ENCODE measurements at places on chromosomes 13 and 19.

DNA sequence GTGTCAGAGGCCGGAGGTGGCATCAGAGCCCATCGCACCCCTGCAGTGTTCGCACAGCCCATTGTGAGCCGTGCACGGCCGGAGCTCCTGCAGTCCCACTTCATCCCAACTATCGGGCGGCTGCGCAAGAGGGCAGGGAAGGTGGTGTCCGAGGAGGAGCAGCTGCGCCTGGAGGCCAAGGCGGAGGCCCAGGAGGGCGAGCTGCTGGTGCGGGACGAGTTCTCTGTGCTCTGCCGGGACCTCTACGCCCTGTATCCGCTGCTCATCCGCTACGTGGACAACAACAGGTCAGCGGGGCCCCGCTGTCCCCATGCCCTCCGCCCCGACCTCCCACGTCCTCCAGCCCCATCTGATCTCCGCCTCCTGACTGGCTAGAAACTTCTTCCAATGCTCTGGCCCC, 85.7 kb downstream of the RYR1 start:
- DNase-seq, result no peak

GRCh38 chr19:15072930-15073647, 8.9 kb upstream of the OR1I1 start:
- no peak for DNase-seq

GRCh38 chr19:12774588-12775555, at the start of gene HOOK2:
TSS of gene HOOK2 (minus strand) at chr19:12775552. CDS start at chr19:12775449, 103 bp downstream.
- DNase-seq, result no peak

- DNase-seq, result no peak
Observed at GRCh38 chr13:64505336-64505910, 2724.7 kb downstream of the PCDH9 start.

DNA sequence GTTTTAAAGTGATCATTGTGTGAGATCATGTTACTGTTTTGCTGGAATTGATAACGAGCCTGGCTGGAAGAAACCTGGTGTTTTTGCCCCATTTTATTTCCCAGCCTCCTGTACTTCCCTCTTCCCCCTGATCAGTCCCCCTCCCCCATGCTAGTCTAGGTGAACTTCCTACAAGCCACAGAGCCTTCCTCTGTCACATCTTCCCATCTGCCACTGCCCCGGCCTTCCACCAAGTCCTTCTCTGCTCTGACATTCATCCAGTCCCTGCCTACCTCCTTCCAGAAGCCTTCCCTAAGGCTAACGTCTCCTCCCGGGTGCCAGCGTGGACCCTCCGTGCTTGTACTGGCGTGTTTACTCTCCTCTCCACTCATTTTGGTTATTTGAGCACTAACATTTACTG, 14.3 kb downstream of the FARP1 start:
- DNase-seq, result no peak

DNA sequence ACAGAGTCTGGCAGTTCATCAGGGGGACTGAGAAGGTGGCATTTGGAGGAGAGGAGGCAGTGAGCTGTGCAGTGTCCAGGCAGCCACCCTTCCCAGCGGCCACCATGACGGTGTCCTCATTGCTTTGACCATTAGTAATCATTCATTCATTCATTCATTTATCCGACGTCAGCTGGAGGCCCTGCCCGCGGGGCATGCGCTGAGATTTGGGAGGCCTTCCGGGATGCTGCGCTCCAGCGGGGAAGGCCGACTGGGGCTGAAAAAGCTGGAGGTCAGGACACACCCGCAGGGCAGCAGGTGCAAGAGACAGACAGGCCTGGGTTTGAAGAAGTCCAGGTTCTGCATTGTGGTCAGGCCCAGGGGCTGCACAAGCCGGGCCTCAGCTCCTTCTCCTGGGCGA, 8.9 kb downstream of the TTYH1 start:
- no peak for DNase-seq

- no peak for DNase-seq
Observed at GRCh38 chr13:50529154-50529882, 314.2 kb downstream of the DLEU7 start.

- no peak for DNase-seq
Observed at GRCh38 chr13:38826182-38826813, 139.4 kb downstream of the FREM2 start.

GRCh38 chr13:113802090-113802531, 43.1 kb downstream of the TMEM255B start:
- peak; percentile 59 for DNase-seq

- DNase-seq, result no peak
Observed at GRCh38 chr13:23703246-23703860, 133.1 kb downstream of the TNFRSF19 start.

GRCh38 chr13:90420683-90421082, 926.8 kb upstream of the MIR17HG start:
- DNase-seq, result no peak

DNA sequence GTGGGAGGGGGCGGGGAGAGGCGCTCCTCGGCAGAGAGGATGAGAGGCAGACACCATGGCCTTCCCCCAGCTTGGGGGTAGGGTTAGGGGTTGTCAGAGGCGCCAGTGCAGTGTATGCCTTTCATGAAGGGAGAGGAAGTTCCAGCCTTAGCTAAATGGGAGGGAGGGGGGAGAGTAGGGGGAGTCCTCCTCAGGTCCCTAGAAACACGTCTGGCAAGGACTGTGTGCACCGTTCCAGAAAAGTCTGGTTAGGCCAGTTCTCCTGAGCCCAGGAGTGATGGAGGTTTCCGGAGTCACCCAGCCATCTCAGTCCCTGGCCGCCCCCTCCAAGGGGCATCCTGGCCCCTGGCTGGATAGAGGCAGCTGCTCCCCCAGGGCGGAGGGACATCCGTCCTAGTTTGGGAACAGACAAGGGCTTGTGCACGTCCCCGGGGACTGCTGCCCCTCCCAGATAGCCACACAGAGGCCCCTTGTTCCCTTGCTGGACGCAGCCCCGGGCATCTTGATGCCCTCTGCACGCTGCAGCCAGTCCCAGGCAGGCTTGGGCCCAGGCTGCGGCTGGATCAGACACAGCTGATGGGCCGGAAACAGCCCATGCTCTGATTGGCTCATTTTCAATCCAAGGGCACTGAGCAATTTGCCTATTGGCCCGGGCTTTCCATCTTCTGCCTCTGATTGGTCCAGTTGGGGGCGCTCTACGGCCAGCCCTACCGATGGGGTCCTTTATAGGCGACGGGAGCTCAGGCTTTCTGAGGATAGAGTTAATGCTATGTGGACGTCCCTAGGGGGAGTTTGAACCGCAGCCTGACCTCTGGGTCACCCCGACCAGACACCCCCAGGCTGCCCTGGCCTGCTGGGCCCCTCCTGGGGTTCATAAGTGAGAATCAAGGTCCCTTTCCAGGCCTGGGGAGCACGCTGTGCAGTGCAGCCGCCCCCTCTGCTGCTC, 3.8 kb downstream of the S1PR2 start:
- DNase-seq, result no peak

GRCh38 chr19:17944301-17944700, 11.5 kb downstream of the CCDC124 start:
- no peak for DNase-seq

- DNase-seq, result no peak
Observed at GRCh38 chr13:73467125-73467524, 408.3 kb downstream of the KLF5 start.

DNA sequence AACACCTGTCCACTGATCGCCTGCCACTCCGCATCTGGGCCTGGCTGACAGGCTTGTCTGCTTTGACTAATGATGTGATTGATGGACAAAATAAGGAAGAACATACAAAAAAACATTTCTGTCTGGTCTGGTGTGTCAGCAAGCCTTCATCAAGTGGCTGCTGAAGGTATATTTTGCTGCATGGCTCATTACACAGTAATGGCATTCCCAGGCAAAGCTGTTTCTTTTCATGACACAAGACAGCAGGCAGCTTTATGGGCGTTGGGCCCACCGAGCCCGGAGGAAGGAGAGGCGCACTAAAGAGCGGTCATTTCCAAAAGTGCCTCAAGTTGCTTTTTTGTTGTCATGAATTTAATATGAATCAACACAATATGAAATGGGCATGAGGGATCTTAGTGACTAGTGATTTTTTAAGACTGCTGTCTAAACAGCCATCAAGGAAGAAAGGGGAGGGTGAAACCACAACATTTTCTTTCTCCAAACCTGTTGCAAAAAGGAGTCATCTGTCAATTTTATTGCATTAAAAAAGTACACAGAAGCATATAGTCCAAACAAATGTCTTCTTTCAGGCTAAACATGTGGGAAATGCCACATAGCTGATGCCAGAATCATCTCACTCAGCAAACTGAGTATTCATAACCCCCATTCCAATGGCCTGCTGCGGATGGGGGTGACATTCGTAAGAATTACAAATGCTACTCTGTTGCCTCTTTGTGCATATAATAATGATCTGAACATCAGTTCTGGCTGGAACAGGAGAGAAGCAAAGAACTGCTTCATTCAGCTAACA, 476.6 kb downstream of the ZNF536 start:
- no peak for DNase-seq

GRCh38 chr13:46992383-46992952, 95.6 kb upstream of the HTR2A start:
- DNase-seq, result peak; percentile 7

DNA sequence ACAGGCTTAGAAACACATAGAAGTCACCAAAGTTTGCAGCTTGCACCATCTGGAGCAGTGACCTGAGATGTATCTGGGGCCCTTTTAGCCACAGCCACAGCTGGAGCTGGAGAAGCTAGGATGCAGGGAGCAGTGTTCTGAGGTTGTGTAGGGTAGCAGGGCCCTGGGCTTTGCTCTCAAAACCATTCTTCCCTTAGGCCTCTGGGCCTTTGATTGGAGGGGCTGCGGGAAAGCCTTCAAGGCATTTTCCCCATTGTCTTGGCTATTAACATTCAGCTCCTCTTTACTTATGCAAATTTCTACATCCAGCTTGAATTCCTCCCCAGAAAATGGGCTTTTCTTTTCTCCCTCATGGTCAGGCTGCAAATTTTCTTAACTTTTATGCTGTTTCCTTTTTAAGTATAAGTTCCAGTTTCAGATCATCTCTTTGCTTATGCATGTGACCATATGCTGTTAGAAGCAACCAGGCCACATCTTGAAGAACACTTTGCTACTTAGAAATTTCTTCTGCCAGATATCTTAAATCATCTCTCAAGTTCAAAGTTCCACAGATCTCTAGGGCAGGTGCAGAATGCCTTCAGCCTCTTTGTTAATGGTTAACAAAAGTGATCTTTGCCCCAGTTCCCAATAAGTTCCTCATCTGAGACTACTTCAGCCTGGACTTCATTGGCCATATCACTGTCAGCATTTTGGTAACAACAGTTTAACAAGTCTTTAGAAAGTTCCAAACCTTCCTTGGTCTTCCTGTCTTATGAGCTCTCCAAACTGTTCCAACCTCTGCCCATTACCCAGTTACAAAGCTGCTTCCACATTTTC, 48.5 kb downstream of the NBEA start:
- no peak for DNase-seq

DNA sequence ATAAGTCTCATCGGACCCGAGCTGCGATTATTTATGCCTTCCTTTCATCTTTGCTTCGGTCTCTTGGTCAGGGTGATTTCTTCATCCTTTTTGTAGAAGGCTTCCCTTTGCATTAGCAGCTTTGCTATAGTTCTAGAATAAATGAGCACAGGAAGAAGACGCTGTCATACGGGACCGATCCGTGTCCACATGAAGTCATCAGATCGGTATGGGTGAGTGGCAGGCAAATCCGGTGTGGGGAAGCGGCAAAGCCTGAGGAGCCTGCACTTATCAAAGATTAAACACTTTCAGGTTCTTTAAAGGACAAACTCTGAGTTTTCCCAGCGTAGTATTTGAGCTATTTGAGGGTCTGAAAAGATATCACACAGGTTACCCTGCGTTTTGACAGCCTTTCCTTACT, 119.3 kb downstream of the IRS2 start:
- no peak for DNase-seq

DNA sequence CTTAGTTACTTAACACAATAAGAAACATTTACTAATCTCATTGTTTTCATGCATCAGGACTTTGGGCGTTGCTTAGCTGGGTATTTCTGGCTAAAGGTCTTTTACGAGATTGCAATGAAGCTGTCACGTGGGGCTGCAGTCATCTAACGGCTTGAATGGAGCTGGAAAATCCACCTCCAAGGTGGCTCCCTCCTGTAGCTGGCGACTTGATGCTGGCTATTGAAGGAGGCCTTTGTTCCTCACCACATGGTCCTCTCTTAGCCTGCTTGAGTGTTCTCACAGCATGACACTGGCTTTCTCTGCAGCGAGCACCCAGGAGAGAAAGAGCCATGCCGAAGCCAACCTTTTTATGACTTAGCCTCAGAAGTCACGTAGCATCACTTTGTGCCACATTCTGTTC, 92.0 kb downstream of the NHLRC3 start:
- DNase-seq, result no peak

- DNase-seq, result no peak
Observed at GRCh38 chr19:4064149-4064495, 2.6 kb downstream of the ZBTB7A start.

- DNase-seq, result no peak
Observed at GRCh38 chr13:33577007-33577406, 240.9 kb upstream of the RFC3 start.

- DNase-seq, result no peak
Observed at GRCh38 chr13:48531416-48532255, 1.2 kb downstream of the RCBTB2 start.

- no peak for DNase-seq
Observed at GRCh38 chr19:5621945-5622464, 571 bp downstream of the SAFB2 start.

GRCh38 chr13:100589178-100589725, 663 bp upstream of the GGACT start:
- DNase-seq, result no peak

GRCh38 chr19:39430675-39431593, 4.8 kb downstream of the RPS16 start:
- DNase-seq, result no peak

DNA sequence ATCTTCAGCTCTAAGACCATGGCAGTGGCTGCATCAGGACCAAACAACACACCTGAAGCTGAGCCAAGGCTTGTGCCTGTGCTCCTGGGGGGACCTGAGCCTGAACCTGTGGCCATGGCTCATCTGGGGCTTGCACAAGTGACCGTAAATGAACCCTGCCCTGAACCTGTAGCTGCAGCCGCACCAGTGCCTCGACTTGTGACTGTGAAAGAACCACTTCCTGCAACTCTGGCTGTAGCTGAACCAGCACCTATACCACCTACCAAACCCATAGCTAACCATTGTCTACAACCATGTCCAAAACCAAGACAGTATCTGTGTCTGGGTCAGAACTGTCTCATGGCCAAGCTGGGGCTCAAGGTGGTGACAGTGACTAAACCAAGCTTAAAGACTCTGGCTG, 28.2 kb upstream of the SDHAF1 start:
- no peak for DNase-seq

DNA sequence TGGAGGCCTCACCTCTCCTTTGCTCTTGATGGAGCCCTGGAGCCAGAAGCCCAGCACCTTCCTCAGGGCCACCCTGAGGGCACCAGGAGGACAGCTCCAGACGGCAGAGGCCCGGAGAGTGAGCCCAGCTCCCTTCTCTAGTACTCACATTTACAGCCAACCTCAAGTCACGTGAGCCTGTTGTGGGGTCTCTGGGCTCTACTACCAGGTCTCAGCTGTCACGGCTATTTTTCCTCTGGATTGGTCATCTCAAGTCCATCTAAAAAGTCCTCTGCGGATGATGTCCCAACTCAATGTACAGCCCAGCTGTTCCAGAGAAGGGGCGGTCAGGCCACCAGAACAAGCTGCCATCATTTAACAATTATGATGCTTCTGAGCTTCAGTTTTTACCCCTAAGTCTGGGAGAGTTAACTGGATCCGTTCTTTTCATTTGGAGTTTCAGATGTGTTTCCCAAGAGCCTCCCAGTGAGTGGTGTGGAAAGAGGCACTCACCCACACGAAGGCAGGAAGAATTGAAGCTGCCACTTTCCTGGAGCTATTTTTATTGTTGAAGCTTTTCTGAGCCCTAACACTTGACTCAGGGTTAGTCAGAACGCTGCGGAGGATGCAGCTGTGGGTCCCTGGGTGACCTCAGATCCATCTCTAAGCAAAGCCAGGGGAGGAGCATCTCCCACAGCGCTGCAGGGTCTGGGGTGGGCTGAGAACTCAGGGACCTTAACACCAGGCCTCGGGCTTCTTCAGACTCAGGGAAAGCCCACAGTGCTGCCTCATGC, 143.5 kb upstream of the UBL3 start:
- no peak for DNase-seq
